Psoas muscle (tissue), 8 donors: ENCODE measurements at places on chromosomes 6 and 20. TPM values are rescaled to one million over a fixed set of nuclear protein-coding genes. Genes with fewer than 3 reads are reported as not detected.

DNA sequence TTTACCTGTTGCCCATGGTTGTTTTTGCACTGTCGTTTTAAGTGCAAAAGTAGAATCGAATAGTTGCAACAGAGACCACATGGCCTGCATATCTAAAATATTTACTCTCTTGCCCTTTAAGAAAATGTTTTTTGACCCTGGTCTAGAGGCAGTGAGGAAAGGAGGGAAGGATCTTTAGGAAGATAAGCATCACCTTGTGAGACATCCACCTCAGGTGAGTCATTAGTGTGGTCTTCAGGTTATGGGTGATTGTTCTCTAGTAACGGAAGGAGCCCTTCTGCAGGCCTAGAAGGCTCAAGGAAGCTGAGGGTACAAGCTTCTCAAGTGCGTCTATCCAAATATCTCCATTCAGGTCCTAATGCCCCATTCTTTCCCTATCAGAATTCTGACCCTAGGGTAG, 6.6 kb upstream of the RAB44 start:
- H3K27ac ChIP-seq, result no peak overlapping the region
- H3K27me3 ChIP-seq, result no peaks in the 10 kb centered on the region
- DNase-seq, result no peak
- no peak overlapping the region for H3K4me3 ChIP-seq
- peaks cover 14% of the 10 kb centered on the region for H3K4me1 ChIP-seq

- H3K4me1 ChIP-seq, result peaks cover 37% of the 10 kb centered on the region
- H3K4me3 ChIP-seq, result peak overlapping the region; percentile 78
- no peak for DNase-seq
- H3K27me3 ChIP-seq, result no peaks in the 10 kb centered on the region
- peak overlapping the region; percentile 99 for H3K27ac ChIP-seq
Measured at GRCh38 chr6:157322792-157323254, 496 bp downstream of the TMEM242 start.

GRCh38 chr6:108080010-108080780, 5.7 kb upstream of the OSTM1 start:
- no peak overlapping the region for H3K27ac ChIP-seq
- no peak for DNase-seq
- H3K4me1 ChIP-seq, result peaks cover 5% of the 10 kb centered on the region
- H3K4me3 ChIP-seq, result no peak overlapping the region
- H3K36me3 ChIP-seq, result no peaks in the 10 kb centered on the region

- H3K36me3 ChIP-seq, result no peaks in the 10 kb centered on the region
- H3K27ac ChIP-seq, result no peak overlapping the region
- no peak overlapping the region for H3K4me3 ChIP-seq
- H3K27me3 ChIP-seq, result peaks cover 26% of the 10 kb centered on the region
Measured at GRCh38 chr20:46701986-46702385, 7.5 kb upstream of the SLC2A10 start.

- no peak for DNase-seq
- peaks cover 70% of the 10 kb centered on the region for H3K36me3 ChIP-seq
- H3K27ac ChIP-seq, result no peak overlapping the region
- no peak overlapping the region for H3K4me3 ChIP-seq
- no peaks in the 10 kb centered on the region for H3K4me1 ChIP-seq
- no peaks in the 10 kb centered on the region for H3K27me3 ChIP-seq
Measured at GRCh38 chr20:24959591-24960301, 10.7 kb downstream of the CST7 start.

- peaks cover 21% of the 10 kb centered on the region for H3K36me3 ChIP-seq
- H3K27me3 ChIP-seq, result no peaks in the 10 kb centered on the region
- no peak overlapping the region for H3K4me3 ChIP-seq
- H3K4me1 ChIP-seq, result no peaks in the 10 kb centered on the region
Measured at GRCh38 chr20:49297605-49298530, 20.0 kb upstream of the ZNFX1 start.

- H3K4me1 ChIP-seq, result no peaks in the 10 kb centered on the region
- H3K27ac ChIP-seq, result no peak overlapping the region
- H3K4me3 ChIP-seq, result no peak overlapping the region
- no peaks in the 10 kb centered on the region for H3K36me3 ChIP-seq
- no peaks in the 10 kb centered on the region for H3K27me3 ChIP-seq
- DNase-seq, result peak; percentile 71
Measured at GRCh38 chr20:57089699-57090144, 176.7 kb downstream of the BMP7 start.

GRCh38 chr20:50987493-50988210, 29.0 kb downstream of the MOCS3 start:
- DNase-seq, result no peak
- H3K36me3 ChIP-seq, result no peaks in the 10 kb centered on the region
- peaks cover 4% of the 10 kb centered on the region for H3K27me3 ChIP-seq
- H3K4me3 ChIP-seq, result no peak overlapping the region
- H3K27ac ChIP-seq, result no peak overlapping the region

DNA sequence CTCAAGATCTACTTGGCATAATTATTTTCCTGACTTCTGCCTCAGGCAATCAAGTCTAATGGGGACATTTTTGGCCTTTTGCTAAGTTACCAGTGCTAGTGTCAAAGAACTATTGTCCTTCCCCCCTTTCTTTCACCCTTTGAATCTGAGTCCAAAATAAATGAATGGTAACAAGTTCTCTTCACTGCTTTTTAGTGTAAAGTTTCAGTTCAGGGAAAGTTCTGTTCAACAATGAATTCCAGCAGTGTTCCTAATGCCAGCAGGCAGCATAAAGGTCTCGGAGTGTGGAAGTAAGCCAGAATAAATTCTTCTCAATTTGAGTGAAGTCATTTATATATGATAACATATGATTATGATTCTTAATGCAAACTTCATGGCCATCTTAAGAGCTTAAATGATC, 20.8 kb upstream of the TSPYL1 start:
- no peak for DNase-seq
- no peaks in the 10 kb centered on the region for H3K36me3 ChIP-seq
- H3K27ac ChIP-seq, result no peak overlapping the region

GRCh38 chr20:63139837-63140236, 76.1 kb downstream of the YTHDF1 start:
- no peak overlapping the region for H3K27ac ChIP-seq
- H3K4me1 ChIP-seq, result no peaks in the 10 kb centered on the region
- no peaks in the 10 kb centered on the region for H3K27me3 ChIP-seq
- H3K36me3 ChIP-seq, result no peaks in the 10 kb centered on the region

- no peaks in the 10 kb centered on the region for H3K27me3 ChIP-seq
- H3K4me1 ChIP-seq, result no peaks in the 10 kb centered on the region
- no peak overlapping the region for H3K27ac ChIP-seq
- H3K4me3 ChIP-seq, result no peak overlapping the region
Measured at GRCh38 chr20:54654450-54654849, 179.1 kb downstream of the DOK5 start.

- H3K27ac ChIP-seq, result peak overlapping the region; percentile 44
- DNase-seq, result peak; percentile 41
- H3K4me3 ChIP-seq, result no peak overlapping the region
- no peaks in the 10 kb centered on the region for H3K36me3 ChIP-seq
- H3K27me3 ChIP-seq, result no peaks in the 10 kb centered on the region
Measured at GRCh38 chr6:25006565-25007001, 70.8 kb upstream of the RIPOR2 start.

DNA sequence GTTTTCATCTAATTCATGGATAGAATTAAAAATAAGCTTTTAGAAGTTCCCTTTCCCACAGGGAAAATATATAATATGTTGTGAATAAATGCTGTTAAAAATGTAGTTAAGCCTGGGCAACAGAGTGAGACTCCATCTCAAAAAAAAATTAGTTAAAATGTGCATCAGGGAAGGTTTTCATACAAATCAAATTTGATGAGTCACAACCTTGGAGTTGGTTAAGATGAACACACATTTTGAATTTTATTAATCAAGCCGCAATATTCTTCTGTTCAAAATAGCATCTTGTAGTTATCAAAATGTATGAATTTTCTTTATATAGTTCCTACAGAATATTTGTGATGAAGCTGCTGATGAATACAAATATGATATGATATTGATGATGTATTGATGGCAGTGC, 30.9 kb upstream of the SERPINB9 start:
- peaks cover 11% of the 10 kb centered on the region for H3K4me1 ChIP-seq
- H3K27ac ChIP-seq, result no peak overlapping the region
- DNase-seq, result no peak

DNA sequence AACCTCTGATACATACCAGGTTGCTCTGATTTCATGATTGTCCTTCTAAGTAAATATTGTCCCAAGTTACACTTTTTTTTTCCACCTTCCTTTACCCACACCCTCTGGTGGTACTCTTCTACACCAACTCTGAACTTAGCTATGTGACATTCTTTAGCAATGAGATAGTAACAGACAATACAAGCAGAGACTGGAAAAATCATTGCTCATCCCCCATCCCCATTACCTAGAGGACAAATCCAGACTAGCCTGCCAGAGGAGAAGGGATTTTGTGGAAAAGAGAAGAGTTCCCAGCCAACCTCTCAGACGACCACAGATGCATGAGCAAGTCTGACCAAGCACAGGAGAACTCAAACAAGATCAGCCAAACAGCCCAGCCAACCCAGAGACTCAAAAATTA, 32.8 kb upstream of the TFAP2B start:
- H3K27me3 ChIP-seq, result no peaks in the 10 kb centered on the region
- no peaks in the 10 kb centered on the region for H3K36me3 ChIP-seq

DNA sequence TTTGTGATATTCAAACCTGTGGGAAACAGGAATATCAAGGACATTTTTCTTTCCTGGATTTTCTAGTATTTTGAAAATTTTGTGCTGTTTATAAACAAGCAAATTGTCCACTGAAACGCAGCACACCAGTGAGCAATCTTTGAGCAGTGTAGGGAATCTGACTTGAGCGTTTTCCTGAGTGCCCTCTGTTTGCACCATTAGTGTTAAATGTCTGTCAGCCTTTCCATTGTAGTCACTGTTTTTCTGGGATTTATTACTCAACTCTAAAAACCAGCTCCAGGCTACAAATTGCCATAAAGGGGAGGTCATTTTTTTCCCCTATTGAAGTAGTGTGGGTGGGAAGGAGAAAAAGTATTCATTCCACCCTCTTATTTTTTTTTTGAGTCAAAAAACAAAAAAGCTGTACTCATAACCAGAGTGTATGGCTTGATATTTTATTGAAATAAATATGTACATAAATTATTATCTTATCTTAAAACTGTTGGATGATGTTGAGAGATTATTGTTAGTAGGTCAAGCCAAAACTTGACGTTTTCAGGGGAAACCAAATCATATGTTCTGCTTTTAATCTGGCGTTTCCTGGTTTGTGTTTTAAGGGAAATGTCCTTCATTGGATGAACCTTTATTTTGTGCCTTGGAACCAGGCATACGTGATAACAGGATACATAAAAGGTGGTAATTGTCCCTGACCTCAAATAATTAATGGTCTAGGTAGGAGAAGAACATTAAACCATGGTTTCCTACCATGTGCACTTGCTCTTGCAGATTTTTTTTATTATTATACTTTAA, 51.8 kb downstream of the TSHZ2 start:
- H3K36me3 ChIP-seq, result no peaks in the 10 kb centered on the region
- no peak for DNase-seq
- no peak overlapping the region for H3K4me3 ChIP-seq
- H3K4me1 ChIP-seq, result no peaks in the 10 kb centered on the region
- no peak overlapping the region for H3K27ac ChIP-seq

DNA sequence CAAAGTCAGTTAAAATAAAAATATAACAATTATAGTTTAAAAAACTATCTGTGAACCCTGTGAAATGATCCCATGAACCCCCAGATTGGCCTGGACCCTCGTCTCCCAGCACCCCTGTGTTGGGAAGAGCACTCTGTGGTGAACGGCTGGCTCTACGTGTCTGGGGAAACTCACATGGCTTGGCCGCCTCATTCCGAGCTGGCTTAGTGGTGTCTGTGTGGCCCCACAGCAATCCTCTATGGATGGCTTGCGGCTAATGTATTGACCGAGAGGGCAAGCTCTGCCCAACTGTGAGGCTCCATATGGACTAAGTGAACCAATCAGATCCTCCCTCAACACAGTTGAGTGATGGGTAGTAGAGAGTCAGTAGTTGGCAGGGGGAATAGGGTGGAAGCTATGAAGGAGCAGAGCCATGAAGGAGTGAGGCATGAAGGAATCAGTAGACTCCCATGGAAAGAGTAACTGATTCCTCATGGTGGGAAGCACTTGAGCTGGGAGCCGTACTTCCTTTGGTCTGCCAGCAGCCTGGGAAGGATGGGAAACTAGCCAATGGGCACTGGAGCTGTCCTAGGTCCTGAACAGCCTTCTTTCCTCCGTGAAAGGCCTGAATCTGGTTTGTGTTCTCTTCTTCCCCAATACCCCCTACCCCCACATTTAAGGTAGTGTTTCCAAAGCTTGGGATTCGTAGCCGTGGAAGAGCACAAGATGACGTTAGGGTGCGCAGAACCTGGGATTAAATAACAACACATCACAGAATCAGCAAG, 21.6 kb upstream of the ZNF831 start:
- no peak overlapping the region for H3K4me3 ChIP-seq
- no peaks in the 10 kb centered on the region for H3K36me3 ChIP-seq
- H3K27ac ChIP-seq, result no peak overlapping the region
- DNase-seq, result no peak

The C20orf144 gene
- total RNA-seq, result not detected

The SLC24A3 gene
- total RNA-seq, result 10.7 TPM

The CLVS2 gene
- 0.08 TPM for total RNA-seq

The RIPOR2 gene
- 7.1 TPM for total RNA-seq

The PLEKHG1 gene
- total RNA-seq, result 9.6 TPM

The ANGPT4 gene
- total RNA-seq, result 0.06 TPM

The AVP gene
- total RNA-seq, result not detected

The FAM217A gene
- total RNA-seq, result not detected
